ENCODE measurements at places on chromosomes 7 and 10. TPM values are rescaled to one million over a fixed set of nuclear protein-coding genes. Genes with fewer than 3 reads are reported as not detected.

GRCh38 chr10:24349379-24350001 is 140.6 kb downstream of the KIAA1217 start:
- DNase-seq, result no peak

ADAMTS14 gene
- 1.8 TPM for total RNA-seq

DNA sequence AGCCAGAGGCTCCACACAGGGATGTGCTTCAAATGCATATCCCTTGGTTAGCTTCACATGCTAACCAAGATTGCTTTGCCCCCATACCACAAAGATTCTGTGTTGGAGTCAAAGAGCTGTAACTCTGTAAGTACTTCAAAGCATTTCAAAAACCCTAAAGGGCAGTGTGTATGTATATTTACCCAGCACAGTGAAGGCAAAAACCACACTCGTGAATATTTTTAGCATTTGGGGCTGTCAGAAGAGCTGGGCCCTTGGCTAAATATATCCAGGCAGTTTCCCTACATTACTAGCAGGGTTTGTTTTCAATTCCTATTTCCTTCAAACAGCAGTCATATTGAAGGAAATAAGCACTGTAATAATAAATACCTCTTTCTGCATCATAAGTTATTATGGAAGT is 84.2 kb upstream of the STEAP1B start:
- no peak for DNase-seq

DNA sequence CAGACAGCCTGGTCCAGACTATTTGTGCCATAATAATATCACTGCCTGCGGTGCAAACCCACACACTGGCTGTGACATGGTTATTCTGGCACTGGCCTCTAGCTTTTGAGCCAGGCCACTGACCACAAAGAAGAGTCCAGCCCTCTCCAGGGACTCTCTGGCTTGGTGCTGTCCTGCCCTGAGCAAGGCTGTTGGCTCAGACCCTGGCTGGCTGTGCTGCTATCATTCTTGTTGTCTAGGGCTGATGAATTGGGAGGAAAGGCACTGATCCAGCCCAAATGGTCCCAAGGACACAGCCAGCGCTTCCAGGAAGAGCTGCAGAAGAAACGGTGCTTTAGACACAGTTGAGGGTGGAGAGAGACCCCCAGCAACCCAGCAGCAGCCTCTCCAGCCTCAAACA is 80.8 kb downstream of the TMEM130 start:
- DNase-seq, result no peak

- DNase-seq, result no peak
These were observed 6.0 kb downstream of the RHOBTB1 start for GRCh38 chr10:60937784-60938654.

CLEC5A gene
- 0.57 TPM for total RNA-seq

DNA sequence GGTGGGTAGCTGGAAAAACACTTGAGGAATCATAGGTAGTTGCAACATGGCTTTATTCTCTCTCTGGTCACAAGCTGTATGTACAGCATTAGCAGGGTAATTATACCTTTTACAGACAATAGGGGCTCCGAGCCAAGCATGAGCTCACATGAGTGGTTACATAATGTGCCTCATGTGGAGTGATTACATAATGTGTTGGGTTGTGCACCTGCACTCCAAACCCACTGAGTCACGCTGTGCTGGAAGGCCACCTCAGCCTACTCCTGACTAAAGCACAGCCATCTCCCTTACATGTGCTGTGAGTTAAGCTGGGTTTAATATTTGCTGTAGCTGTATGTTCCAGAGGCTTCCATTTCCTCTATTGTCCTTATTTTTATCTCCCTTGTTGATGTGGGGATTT is 348.7 kb upstream of the SEMA3C start:
- no peak for DNase-seq

DNA sequence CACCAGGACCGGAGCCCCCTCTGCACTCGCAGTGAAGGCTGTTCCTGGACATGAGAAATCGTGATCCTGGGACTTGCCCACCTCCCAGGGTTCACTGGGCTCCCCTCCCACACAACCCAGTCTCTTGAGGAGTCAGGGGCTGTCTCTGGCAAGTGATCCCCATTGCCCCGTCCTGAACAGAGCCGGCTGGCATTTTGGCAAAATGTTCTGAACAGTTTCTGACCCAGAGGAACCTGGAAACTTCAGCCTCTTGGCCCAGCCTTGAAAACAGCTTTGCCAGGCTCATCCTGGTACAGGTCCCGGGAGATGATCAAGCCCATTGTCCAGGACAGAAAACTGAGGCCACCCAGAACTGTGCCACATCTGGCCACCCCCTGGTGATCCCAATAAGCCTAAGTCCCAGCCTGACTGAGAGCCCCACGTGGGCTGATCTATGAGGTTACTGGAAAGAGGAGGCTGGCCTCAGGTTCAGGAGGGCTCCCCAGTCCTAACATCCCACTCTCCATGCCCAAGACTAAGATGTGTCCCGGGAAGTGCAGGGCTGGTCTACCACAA is 115.7 kb downstream of the OAT start:
- no peak for DNase-seq

DNA sequence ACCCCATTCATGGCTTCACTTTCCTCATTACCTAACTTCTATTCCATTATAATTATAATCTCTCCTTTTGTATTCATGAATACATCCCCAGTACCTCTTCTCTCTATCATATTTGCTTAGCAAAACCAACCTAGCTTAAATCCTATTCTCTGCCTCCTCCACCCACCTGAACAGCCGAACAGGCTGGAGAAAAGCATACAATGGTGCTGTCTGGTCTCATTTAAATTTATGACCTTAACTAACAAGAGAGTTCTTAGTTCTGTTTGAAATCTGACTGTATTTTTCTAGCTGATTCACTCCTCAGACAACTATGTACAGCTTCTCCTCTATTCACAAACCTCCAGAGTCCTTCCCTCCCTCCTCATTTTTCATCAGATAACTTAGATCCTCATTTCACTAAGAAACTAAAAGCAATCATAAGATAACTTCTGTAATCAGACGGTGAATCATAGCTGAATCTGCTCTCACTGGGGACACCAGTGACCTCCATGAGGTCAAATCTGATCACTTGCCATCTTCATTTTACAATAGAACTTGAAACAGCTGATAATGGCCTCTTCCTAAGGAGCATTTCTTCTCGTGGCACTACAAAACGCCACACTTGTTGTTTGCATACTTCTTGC is 233.9 kb upstream of the AOAH start:
- no peak for DNase-seq

- DNase-seq, result no peak
These were observed 74.2 kb downstream of the VOPP1 start for GRCh38 chr7:55498142-55498541.

FAS gene
- total RNA-seq, result 36.8 TPM

TFEC gene
- 9.1 TPM for total RNA-seq

GRCh38 chr10:51389415-51390321 is 309.7 kb downstream of the CSTF2T start:
- DNase-seq, result no peak

- no peak for DNase-seq
These were observed 5.1 kb downstream of the OIT3 start for GRCh38 chr10:72898616-72899015.

- DNase-seq, result no peak
These were observed 93.2 kb upstream of the DGKB start for GRCh38 chr7:14995774-14996173.

DNA sequence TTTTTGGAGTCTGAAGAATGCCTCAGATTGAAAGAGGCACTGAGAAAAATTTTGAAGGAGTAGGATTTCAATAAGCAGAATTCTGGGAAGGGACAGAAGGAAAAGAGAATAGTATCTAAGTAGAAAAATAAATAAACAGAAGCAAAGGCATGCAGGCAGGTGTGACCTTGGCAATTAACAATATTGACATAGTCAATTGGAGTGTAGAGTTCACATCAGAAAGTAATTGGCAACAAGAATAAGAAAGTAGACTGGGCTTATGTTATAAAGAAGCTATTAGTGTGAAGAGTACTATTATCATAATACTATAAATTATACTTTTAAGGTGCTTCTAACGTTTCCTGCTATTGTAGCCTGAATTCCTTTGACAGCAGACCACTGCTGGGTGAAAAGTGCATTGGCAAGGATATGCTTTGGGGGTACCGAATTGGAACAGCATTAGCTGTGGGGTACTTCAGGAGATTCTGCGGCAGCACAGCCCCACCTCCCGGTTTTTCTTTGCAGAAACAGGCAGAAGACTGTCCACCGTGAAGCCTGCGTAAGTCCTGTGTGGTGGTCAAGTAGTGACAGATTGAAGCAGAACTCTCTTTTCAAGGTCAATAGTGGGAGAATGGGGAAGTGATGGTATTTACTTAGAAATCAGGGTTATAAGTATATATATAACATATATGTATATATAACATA is 357.0 kb downstream of the THSD7A start:
- DNase-seq, result no peak

DNA sequence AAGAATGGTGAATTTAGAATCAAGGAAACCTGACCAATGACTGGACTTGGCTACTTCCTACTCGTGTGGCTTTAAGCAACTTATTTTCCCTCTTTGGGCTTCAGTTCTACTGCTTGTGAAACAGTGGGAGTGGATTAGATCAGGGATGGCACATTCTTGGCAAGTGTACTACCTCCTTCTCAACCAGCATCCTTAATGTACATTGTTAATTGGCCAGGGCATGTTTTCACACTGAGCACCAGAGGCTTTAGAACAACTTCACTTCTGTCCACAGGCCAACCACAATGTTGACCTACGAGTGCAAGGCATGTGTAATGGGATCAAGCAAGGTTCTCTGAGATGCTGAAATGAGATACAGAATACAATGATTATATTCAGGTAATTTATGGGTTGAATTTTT is 315.3 kb downstream of the ADRA2A start:
- DNase-seq, result no peak

GRCh38 chr10:113576852-113577251 is 24.0 kb downstream of the HABP2 start:
- DNase-seq, result no peak

SFXN2 gene
- 14.9 TPM for total RNA-seq

- DNase-seq, result no peak
These were observed 63.3 kb upstream of the PDGFA start for GRCh38 chr7:582931-583330.

CADPS2 gene
- 7.4 TPM for total RNA-seq

DNA sequence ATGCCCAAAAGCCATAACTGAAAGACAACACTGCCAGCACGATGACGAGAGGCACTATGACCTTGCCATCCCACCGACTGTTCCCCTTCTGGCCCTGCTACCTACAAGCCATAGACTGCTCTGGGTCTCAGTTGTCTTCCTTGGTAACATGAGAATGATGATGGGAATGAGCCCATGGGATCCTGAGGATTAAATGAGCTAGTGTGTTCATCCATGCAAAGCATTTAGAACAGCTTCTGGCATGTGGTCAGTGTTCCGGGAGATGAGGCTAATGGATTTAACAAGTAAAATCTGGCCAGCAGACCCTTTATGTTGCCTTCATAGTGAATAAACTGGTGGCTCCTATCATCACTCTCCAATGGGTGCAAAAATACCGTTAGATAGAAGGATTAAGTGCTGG is 62.4 kb upstream of the WDR11 start:
- DNase-seq, result no peak

DNA sequence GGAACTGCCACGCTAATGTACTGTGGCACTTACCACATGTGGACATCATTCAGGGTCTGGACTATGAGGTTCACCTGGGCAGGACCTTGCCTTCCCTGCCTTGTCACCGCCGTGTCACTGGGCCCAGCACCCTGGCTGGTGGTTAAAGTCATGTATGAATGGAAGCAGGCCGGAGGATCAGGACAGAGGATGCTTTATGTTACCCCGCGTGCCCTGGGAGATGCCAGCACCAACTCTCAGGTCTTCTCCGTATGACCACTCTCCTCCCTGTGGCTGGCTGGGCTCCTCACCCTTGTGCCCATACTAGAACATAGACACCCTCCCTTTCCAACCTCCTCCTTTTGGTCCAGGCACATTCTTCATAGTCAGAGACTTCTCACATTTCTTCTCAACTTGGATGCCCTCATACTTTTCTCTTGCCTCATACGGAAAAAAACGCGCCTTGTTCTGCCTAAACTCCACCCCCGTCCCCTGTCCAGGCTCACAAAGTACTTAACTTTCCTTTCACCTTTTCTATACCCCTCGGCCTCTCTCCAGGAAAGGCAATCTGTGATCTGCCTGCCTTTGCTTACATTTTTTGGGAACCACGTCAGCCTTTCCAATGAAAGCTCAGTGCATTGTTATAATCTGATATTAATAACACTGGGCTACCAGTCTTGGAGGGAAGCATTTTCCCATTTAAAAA is 240.0 kb downstream of the TEX36 start:
- no peak for DNase-seq

DNA sequence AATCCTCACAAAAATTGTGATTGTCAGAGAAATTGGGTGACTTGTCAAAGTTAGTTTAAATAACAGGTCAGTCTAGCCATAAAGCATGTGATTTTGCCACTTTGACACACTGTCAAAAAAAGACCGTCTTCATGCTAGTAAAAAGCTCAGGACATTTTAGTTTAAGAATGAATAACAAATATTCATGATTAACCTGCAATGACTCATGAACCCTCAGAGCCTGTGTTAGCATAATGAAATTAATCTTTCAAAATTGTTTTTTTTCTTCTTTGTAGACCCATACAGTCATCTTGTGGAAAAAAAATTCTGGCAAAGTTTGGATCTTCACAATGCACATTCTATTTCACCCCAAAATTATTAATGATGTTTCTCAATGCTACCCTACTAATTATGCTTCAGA is 255.2 kb upstream of the POT1 start:
- no peak for DNase-seq

MACROH2A2 gene
- 10.7 TPM for total RNA-seq

CHST3 gene
- 5.9 TPM for total RNA-seq

GPNMB gene
- 63.4 TPM for total RNA-seq

STRIP2 gene
- total RNA-seq, result 1.9 TPM

ZNF282 gene
- total RNA-seq, result 7.6 TPM

LDB3 gene
- 0.38 TPM for total RNA-seq

DNA sequence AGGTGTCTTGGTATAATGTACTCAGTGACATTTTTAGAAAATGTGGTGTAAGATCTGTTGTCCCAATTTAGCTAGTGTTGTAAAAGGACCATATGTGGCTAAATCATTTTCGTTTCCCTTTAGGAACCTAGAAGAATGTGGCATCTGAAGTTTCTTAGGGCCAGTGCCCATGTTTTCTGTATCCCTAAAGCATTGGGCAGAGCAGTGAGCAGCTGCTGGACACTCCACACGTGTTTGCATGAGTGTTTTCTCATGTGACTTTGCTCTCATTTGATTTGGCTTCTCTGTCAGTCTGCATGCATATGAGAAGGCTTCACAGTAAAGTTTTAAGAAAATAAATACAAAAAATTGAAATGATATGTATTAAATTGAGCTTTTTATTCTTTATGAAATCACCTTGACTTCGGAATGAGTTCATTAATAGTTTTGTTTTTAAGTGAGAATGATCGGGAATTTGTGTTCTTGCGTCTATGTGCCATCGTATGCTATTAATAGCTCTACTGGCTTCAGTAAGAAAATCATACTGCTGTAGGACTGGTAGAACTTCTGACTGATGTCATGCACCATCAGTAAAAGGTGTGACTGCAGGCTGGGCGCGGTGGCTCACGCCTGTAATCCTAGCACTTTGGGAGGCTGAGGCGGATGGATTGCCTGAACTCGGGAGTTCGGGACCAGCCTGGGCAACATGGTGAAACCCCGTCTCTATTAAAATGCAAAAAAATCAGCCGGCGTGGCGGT is 61.3 kb downstream of the RBM33 start:
- DNase-seq, result no peak

GRCh38 chr7:152054367-152055230 is 29.1 kb downstream of the GALNT11 start:
- DNase-seq, result no peak

GRCh38 chr7:43591558-43592180 is 8.8 kb downstream of the STK17A start:
- no peak for DNase-seq

All from thymus (tissue), 14 donors.